ENCODE measurements at places on chromosomes 4 and X. TPM values are rescaled to one million over a fixed set of nuclear protein-coding genes. Genes with fewer than 3 reads are reported as not detected.

The C4orf51 gene
- total RNA-seq = not detected

The CLGN gene
- 1.6 TPM for total RNA-seq

The CSAG3 gene
- total RNA-seq = not detected

The SLC34A2 gene
- total RNA-seq = 7.0 TPM

The ARAP2 gene
- 21.3 TPM for total RNA-seq

The DUSP21 gene
- total RNA-seq = not detected

The ENPEP gene
- 5.0 TPM for total RNA-seq

The PRDM8 gene
- total RNA-seq = 7.0 TPM

The PDE5A gene
- total RNA-seq = 21.6 TPM

The SPANXD gene
- total RNA-seq = not detected

The MAB21L2 gene
- total RNA-seq = 0.15 TPM

The FGF13 gene
- total RNA-seq = 18.1 TPM

The RXFP1 gene
- total RNA-seq = not detected

The IL9R gene
- 0.33 TPM for total RNA-seq

The TRIM75 gene
- total RNA-seq = not detected

The AREG gene
- total RNA-seq = 89.1 TPM

The TBX22 gene
- not detected for total RNA-seq

The PRSS12 gene
- total RNA-seq = 0.64 TPM

The CMC4 gene
- 19.3 TPM for total RNA-seq

The LONRF3 gene
- 13.6 TPM for total RNA-seq

The FAM193A gene
- 24.7 TPM for total RNA-seq

The DCUN1D4 gene
- 57.4 TPM for total RNA-seq

The CORIN gene
- 1.6 TPM for total RNA-seq

The SLIT2 gene
- 15.7 TPM for total RNA-seq
